NCI-H1930 (cell line): ENCODE measurements at places on chromosomes 3 and 15.
A peak's percentile ranks its signal among the peaks of the same experiment; 100 is the strongest.

- DNase-seq: no peak
Observed at GRCh38 chr3:148707601-148708380, 10.1 kb downstream of the AGTR1 start.

DNA sequence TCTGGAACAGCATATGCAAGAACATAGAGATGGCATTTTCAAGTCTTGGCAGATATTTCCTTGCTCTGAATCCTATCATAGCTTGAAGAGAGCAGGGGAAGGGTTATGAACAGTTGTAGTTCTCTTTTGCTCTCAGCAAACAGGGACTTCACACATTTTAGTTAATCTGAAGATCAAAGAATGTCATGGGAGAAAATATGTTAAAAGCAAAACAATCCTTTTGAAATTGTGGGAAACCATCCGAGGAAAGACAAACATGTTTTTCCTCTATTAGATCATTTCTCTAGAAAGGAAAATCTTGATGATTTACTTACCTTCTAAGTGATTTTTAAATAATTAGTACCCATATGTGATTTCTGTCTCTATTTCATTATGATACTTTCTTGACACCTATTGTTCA, 77.8 kb upstream of the DCBLD2 start:
- DNase-seq: no peak

GRCh38 chr3:122301063-122301462, 24.0 kb upstream of the CSTA start:
- no peak for DNase-seq

GRCh38 chr15:73990250-73991005, 1.7 kb downstream of the STOML1 start:
- no peak for DNase-seq

- no peak for DNase-seq
Observed at GRCh38 chr15:64698823-64699222, 76.6 kb downstream of the RBPMS2 start.

- no peak for DNase-seq
Observed at GRCh38 chr3:99799422-99799821, 18.2 kb upstream of the CMSS1 start.

DNA sequence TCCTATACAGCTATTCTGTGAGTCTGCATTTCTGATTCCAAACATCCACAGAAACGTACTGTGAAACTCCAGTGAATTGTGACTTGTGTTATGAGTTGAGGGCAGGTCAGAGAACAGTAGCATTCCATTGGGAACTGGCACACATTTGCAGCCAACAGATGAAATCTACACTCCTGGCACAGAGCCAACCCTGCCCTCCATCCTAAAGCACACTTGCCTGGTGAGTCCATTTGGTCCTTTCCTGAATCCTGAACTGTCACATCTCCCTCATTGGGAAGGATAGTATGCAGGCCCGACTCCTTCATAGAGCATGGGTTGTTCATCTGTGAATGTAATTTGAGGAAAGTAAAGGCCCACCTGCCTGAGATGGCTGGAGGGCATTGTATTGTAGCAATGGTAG, 314.3 kb upstream of the RASGRP1 start:
- no peak for DNase-seq

- no peak for DNase-seq
Observed at GRCh38 chr3:11835028-11835639, 11.6 kb downstream of the TAMM41 start.

GRCh38 chr3:133995264-133995663, 34.5 kb downstream of the SLCO2A1 start:
- DNase-seq: no peak

DNA sequence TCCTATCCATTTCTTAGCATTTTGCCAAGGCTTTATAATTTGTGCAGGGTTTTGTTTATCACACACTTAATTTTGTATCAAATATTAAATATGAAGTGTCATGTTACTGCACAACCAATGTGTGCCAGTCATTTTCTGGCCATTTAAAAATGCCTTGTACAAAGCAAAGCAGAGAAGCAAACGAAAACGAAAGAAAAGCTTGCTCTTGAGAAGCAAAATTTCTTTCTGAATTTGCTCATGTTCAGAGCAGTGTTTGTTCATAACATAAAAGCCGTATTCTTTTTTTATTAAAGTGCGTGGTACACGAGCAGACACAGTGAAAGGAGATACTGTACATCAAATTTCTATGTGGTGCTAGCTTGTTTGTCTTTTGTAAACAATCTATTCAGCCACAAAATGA, 792.6 kb downstream of the NAALADL2 start:
- DNase-seq: peak; percentile 5

DNA sequence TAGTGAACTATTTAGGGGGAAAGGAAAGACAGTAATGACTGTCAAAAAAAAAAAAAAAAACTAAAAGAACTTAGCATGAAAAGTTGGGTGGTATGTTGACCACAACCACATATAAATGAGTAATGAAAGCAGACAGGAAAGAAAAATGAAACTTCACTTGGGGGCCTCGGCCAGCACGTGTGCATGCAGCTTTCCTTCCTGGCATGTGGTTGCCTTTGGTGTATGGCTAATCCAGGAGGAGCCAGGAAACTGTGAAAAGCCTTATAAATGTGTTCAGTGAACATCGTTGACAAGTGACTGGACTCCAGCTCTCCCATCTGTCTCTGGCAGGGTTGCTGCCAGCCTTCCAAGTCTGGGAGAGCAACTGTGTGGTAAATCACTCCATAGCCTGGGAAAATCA, 195.1 kb downstream of the DTWD1 start:
- DNase-seq: no peak

DNA sequence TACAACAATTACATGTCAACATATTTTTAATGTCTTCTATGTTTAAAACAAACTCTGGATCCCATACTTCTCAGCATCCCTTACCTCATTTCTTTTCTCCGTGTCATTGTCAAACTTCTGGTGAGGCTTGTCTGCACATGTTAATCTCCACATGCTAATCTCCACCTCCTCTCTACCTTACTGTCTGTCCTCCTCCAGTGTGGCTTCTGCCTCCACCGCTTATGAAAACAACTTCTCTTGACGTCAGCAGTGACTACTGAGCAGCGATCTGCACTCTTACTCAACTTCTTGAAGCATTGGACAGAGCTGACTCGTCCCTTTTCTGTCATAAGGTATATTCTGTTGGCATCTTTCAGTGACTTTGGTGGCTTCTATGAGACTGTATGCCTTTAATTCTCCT, 338.2 kb upstream of the THRB start:
- DNase-seq: no peak

- DNase-seq: no peak
Observed at GRCh38 chr3:140568842-140569520, 108.9 kb upstream of the TRIM42 start.

- no peak for DNase-seq
Observed at GRCh38 chr3:72998466-72998865, 1.9 kb downstream of the PPP4R2 start.

DNA sequence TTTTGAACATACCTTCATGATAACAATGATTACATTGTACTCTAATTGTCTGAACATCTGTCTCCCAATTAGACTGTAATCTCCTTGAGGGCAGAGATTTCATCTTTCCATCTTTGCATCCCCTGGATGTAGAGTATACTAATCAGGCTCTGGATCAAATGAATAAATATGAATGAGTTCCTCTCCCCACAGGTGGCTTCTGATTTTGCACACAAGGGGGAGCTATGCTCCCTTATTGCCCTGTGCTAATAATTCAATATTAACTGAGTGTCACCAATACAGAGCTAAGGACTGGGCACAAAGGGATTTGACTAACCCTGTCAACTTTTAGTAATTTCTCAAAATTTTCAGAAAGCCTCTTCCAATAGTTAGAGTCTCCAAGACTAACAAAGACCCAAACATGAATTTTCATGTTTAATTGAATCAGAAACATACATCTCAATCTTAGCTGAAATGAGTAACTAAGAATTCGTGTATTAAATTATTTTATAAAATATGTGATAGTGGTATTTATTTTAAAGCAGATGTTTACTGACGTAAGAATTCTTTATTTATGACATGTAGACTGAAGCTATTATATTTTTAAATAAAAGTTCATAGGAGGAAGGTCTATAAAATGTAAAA, 3.0 kb downstream of the DUOXA1 start:
- DNase-seq: no peak

DNA sequence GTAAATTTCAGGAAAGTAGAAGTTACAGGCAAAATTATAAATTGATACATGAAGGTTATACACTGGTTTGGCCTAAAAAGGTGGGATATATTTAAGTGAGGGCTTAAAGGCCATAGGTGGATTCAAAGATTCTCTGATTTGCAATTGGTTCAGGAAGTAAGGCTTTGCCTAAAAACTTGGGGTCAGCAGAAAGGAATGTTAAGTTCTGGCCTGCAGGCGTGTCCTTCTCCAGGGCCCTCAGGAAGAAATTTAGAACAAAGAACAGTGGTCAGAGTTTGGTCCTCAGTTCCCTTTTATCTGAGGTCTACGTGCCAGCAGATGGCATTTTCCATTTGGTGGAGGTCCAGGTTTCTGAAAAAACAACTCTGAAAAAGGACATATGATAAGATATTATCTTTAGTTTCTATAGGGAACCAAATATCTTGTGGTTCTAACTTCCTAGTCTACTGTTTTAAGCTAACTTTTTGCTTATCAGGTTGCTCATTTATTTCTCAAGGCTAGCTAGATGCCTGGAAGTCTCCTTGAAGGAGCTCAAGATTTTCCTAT, 40.5 kb downstream of the SCN11A start:
- no peak for DNase-seq

DNA sequence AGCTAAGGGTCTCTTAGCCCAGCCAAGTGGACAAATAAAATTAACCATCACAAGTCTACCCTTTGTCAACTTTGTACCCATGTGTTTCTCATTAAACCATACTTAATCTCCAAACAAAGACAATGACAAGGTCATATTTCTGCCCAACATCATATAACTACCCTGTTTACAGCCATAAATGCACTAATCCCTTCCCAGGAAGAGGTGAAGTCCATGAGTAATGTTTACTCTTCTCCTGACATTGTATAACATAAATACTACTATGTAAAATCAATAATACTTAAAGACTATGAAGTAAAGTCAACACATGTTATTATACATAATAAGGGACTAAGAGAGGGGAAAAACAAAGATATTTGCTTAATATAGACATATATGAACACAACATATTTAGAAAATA, 38.5 kb upstream of the FAN1 start:
- DNase-seq: no peak

GRCh38 chr3:194868831-194869230, 183.1 kb downstream of the FAM43A start:
- no peak for DNase-seq
